ENCODE measurements at places on chromosomes 2 and 18. TPM values are rescaled to one million over a fixed set of nuclear protein-coding genes. Genes with fewer than 3 reads are reported as not detected.

GRCh38 chr2:173213181-173213580, 137.5 kb downstream of the MAP3K20 start:
- DNase-seq: no peak

The IL36RN gene
- not detected for total RNA-seq

DNA sequence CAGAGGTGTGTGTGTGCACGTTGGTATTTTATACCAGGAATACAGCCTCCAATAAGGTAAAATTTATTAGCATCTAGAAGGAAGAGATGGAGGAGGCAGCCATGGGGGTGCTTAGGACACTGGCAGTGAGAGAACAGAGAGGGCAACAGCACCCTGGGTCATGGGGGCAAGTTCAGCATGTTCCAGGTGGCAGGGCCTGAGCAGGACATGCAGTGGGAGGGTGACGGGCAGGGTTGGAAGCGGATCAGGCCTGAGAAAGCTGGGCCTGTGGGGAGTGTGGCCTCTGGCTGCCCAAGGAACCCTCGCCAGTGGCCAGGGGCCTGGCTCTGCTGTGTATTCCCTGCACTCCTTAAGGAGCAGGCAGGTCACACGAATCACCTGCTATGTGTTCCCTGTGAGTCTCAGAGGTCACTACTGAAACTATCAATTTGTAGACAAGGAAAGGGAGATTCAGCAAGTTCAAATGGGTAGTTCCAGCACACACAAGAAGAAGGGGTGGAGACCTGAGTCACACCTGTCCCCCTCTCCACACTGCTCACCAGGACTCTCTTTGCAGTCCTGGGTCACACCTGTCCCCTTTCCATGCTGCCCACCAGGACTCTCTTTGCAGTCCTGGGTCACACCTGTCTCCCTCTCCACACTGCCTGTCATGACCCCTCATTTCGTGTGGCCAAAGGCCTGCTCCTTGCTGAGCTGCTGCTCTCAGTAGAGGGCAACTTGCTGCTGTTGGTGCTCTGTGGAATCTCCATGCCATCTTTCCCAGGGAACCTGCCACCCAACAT, 463.9 kb upstream of the HS6ST1 start:
- DNase-seq: no peak

GRCh38 chr2:30939364-30939763, 132.1 kb upstream of the CAPN13 start:
- no peak for DNase-seq

DNA sequence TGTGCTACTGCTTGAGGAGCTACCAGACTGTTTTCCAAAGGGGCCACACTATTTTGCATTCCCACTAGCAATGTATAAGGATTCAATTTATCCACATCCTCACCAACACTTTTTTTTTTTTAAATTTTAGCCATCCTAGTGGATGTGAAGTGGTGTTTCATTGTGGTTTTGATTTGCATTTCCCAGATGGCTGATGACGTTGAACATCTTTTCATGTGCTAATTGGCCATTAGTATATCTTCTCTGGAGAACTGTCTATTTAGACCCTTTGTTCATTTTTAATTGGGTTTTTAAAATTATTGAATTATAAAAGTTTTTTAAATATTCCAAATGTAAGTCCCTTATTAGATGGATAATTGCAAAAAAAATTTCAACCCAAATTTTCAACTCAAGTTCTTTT, 121.1 kb downstream of the MAPK4 start:
- no peak for DNase-seq

All from WTC11 (cell line).